ENCODE measurements at places on chromosomes 12 and 14. TPM values are rescaled to one million over a fixed set of nuclear protein-coding genes. Genes with fewer than 3 reads are reported as not detected.

Gene NTS
- 117 TPM for total RNA-seq

Gene KRAS
- 37.4 TPM for total RNA-seq

DNA sequence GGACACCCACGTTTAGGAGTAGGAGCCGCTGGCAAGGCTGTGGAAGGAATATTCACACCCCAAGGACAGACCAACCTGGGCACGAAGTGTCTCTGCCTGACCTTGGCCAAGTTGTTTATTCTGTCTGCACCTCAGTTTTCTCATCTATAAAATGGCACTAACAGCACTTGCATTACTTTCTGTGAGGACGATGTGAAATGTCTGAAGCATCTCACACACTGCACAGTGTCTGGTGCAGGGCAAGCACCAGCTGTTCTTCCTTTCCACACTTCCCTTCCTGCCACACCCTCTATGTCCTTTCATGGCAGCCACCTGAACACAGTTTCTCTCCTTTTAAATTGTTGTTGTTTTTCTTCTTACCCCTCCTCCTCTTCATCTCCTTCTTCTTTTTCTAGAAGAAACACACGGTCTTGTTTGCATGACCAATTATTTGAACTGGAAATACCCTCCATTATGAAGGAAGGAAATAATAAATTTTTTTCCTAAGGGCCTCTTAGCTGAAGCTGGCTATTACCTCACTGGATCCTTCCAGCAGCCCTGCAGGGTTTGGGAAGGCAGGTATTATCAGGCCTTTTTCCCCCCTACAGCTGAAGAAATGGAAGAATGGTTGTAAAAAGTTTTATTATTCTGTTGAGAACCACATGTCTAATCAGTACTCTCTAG is 42.9 kb upstream of the ATP23 start:
- DNase-seq, result no peak

- DNase-seq, result no peak
Observed at GRCh38 chr12:84976133-84976532, 59.9 kb downstream of the TSPAN19 start.

DNA sequence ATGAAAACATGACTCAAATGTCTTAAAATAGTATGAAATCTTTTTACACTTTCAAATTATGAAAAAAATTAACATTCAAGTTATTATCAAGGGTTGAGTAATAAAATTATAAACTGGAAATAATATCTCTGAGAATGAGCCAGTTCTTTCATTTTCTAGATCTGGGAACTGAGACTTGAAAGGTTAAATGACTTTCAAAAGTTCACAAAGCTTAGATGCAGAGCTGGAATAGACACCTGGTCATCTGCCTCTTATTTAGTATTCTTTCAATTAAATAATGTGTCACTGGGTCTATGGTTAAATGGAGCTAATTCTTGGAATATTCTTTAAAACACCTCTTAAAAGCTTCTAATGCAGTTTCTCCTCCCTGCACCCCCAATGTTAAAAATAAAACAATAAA is 86.6 kb downstream of the CDK17 start:
- no peak for DNase-seq

GRCh38 chr14:80781972-80782367 is 159.6 kb downstream of the CEP128 start:
- DNase-seq, result no peak

DNA sequence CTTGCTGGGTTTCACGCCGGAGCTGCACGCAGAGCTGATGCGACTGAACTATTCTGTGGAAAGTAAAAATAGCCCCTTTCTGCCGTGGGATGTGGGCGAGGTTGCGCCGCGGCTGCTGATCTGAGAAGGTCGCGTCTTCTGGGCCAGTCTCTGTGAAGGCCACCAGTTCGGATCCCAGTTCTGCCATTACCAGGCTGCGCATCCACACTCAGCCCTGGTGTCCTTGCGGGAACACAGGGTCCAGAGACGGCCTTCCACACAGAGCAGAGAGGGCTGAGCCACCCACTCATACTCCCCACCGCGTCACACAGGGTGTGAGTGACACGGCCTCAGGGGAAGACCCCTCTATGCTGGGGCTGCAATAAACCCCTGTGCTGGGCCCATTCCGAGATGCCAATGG is 13.9 kb downstream of the GALNT9 start:
- no peak for DNase-seq

- no peak for DNase-seq
Observed at GRCh38 chr14:90518941-90519256, 122.1 kb downstream of the CALM1 start.

Gene KRT73
- total RNA-seq, result not detected

Gene NR1H4
- total RNA-seq, result 9.5 TPM

DNA sequence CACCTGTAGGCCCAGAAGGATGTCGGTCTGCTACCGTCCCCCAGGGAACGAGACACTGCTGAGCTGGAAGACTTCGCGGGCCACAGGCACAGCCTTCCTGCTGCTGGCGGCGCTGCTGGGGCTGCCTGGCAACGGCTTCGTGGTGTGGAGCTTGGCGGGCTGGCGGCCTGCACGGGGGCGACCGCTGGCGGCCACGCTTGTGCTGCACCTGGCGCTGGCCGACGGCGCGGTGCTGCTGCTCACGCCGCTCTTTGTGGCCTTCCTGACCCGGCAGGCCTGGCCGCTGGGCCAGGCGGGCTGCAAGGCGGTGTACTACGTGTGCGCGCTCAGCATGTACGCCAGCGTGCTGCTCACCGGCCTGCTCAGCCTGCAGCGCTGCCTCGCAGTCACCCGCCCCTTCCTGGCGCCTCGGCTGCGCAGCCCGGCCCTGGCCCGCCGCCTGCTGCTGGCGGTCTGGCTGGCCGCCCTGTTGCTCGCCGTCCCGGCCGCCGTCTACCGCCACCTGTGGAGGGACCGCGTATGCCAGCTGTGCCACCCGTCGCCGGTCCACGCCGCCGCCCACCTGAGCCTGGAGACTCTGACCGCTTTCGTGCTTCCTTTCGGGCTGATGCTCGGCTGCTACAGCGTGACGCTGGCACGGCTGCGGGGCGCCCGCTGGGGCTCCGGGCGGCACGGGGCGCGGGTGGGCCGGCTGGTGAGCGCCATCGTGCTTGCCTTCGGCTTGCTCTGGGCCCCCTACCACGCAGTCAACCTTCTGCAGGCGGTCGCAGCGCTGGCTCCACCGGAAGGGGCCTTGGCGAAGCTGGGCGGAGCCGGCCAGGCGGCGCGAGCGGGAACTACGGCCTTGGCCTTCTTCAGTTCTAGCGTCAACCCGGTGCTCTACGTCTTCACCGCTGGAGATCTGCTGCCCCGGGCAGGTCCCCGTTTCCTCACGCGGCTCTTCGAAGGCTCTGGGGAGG is at the start of gene LTB4R:
Gene LTB4R (plus strand): TSS at position 857 of the 959 bp plus-strand sequence. CDS start 4,150 bp downstream, outside the sequence.
- DNase-seq, result no peak

DNA sequence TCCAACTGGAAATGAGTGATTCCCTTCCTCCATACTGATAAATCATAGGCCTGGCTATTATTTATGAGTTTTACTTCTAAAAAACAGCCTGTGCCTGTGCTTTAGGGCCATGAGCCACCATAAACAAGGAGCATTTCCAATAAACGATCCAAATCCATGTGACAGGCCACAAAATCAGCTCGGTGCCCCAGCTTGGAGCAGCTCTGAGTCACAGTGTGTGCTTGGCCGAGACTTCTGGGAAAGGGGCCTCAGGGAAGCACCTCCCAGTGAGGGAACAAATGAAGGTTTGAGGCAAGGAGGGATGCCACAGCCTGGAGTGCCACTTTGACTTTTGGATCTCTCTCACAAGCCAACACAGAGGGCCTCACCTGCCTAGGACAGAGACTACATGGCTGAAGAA is 190.4 kb downstream of the NTF3 start:
- DNase-seq, result no peak

DNA sequence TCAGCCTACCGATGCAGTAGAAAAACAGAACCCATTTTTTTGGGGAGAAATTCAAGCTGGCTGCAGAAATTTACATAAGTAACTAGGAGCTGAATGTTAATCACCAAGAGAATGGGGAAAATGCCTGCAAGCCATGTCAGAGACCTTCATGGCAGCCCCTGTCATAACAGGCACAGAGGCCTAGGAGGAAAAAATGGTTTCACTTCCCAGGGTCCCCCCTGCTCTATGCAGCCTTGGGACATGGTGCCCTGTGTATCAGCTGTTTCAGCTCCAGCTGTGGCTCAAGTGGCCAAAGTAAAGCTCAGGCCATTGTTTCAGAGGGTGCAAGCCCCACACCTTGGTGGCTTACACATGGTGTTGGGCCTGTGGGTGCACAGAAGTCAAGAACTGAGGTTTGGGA is 842.5 kb downstream of the FLRT2 start:
- no peak for DNase-seq

Gene NUDT4
- 172 TPM for total RNA-seq

DNA sequence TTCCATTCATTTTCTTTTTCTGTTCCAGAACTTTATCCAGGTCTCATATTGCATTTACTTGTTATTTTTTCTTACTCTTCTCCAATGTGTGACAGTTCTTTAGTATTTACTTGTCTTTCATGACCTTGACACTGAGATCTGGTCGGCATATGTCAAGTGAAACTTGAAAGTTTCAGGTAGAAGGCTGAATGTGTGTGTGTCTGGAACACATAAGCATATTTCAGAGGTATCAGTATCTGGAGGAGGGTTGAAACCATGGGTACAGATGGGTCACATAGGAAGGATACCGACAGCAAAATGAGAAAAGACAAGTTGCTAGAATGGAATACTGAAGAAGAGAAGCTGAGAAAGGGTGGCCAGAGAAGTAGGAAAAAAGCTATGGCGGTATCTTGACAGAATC is 22.5 kb upstream of the PTGDR start:
- DNase-seq, result no peak

GRCh38 chr12:11729439-11730150 is 80.1 kb downstream of the ETV6 start:
- DNase-seq, result no peak

Gene CAPZA3
- total RNA-seq, result not detected

Gene IL22
- total RNA-seq, result not detected

Gene ARHGEF25
- total RNA-seq, result 34.6 TPM

GRCh38 chr12:76820888-76821482 is 57.1 kb downstream of the ZDHHC17 start:
- DNase-seq, result no peak

DNA sequence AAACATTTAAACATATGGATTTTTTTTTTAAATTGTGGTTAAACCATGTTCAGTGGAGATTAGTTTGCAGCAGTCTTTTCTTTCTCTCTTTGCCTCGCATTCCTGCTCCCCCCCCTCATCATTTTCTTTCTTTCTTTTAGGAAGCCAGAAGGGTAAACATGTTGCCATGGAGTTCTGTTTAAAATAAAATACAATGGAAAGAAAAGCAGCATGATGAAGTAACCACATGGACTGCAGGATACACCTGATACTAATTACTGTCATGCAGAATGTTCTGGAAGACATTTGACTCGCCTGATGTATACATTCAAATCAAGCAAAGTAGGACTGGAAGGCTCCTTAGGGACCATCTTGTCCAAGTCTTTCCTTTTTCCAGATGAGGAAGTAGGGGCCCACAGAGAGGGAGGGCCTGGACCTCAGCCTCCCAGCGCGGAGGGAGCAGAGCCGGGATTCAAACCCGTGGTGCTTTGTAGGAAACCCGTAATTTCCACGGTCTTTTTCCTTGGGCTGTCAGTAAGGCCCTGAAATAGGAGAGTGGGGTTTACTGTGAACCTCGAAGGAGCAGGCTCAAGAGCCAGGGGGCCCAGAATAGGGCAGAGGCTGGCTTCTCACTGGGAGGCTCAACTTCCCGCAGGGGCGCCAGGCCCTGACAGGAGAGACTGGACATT is 2.4 kb upstream of the MEG3 start:
- no peak for DNase-seq

GRCh38 chr14:94548999-94549985 is 11.9 kb upstream of the SERPINA4 start:
- peak; percentile 84 for DNase-seq

Gene TSPAN11
- 52.3 TPM for total RNA-seq

DNA sequence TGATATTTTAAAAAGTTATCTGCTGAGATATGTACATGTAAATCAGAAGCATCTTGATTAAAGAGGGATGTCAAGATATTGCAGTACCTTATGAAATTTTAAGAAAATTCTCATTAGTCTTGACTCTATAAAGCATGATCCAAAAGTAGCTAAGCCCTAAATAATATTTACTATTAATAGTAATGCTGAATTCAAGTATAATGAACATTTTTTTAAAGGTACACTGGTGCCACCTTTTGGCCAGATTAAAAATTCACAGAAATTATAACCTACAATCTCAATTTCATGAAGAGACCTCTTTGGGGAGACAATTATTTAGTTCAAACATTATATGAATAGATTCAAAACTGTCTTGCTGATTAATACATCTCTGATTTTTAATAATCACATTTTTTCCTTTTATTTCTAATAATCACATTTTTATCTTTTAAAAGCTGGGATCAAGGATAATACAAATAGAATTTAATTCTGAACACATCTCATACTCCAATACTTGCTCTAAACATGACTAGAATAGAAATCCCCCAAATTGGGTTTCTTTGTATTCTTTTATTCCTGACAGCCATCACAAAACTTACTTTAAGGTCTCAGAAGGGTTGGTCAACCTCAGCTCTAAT is 13.4 kb downstream of the AKAP5 start:
- no peak for DNase-seq

Measured in type B pancreatic cell (in vitro differentiated cells).